ENCODE measurements at places on chromosomes 3 and 15. TPM values are rescaled to one million over a fixed set of nuclear protein-coding genes. Genes with fewer than 3 reads are reported as not detected.

DNA sequence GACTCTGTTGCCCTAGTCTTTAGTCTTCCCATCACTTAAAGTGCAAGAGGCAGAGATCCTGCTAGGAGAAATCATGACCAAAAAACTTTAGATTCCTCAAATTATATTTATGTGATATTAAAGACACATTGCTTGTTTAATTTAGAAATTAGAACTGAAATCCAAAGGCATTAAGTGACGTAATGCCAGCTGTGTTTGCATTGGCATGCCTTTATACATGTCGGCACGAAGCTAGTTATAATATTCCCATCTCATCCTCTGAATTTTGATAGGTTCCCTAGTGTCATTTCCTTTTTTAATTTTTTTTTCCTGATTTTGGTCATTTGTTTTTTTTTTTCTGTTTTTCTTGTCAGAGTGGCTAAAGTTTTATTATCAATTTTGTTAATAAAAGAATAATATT, 203.5 kb upstream of the ZBTB20 start:
- no peak overlapping the region for H3K27ac ChIP-seq
- DNase-seq = no peak
- no peaks in the 10 kb centered on the region for H3K27me3 ChIP-seq
- H3K4me3 ChIP-seq = no peak overlapping the region

DNA sequence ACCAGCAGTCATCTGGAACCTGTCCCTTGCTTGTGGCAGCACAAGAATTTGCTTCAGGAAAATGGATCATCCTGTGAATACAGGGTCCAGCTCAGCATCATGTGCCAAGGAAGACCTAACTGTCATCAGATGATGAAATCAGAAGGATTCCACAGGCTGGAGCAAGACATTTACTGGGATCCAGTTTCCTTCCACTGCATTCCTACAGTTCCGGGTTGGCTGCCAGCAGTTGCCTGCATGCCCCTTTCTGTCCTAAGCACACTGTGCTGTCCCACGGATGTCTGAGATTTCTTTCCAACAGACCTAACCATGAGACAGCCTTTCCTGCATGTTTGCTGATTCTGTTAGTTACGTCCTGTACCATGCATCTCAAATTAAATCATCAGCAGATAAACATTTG, 140.7 kb downstream of the IMPG2 start:
- no peak overlapping the region for H3K4me3 ChIP-seq
- H3K27ac ChIP-seq = no peak overlapping the region
- H3K4me1 ChIP-seq = no peaks in the 10 kb centered on the region
- H3K27me3 ChIP-seq = no peaks in the 10 kb centered on the region

DNA sequence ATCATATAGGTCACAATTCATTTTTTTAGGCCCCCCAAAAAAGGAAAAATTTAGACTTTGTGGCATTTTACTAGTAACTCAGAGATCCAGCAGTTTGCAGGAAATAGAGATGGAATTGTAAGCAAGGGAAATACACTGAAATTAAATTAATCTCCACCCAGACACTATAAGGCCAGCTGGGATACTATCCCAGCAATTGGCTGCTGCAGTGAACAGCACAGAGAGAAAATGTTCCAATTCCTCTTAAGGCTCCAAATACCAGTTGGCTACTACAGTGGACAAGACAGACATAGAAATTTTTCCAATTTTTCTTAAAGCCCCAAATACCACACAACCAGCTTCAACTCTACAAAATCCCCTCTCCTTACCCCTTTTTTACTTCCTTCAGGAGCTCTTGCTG, 78.9 kb downstream of the ULK4 start:
- DNase-seq = no peak
- no peaks in the 10 kb centered on the region for H3K4me1 ChIP-seq
- no peak overlapping the region for H3K27ac ChIP-seq
- H3K36me3 ChIP-seq = no peaks in the 10 kb centered on the region
- no peak overlapping the region for H3K4me3 ChIP-seq
- no peaks in the 10 kb centered on the region for H3K27me3 ChIP-seq

- H3K36me3 ChIP-seq = no peaks in the 10 kb centered on the region
- H3K4me3 ChIP-seq = no peak overlapping the region
- H3K4me1 ChIP-seq = no peaks in the 10 kb centered on the region
- no peak for DNase-seq
- no peaks in the 10 kb centered on the region for H3K27me3 ChIP-seq
Observed at GRCh38 chr3:7787871-7788828, 713.5 kb upstream of the LMCD1 start.

- no peak overlapping the region for H3K4me3 ChIP-seq
- H3K36me3 ChIP-seq = no peaks in the 10 kb centered on the region
- no peak for DNase-seq
- no peaks in the 10 kb centered on the region for H3K27me3 ChIP-seq
- H3K4me1 ChIP-seq = peaks cover 4% of the 10 kb centered on the region
Observed at GRCh38 chr3:143806038-143806437, 42.2 kb downstream of the SLC9A9 start.

GRCh38 chr3:132180337-132180791, 136.8 kb upstream of the ACP3 start:
- peaks cover 3% of the 10 kb centered on the region for H3K27me3 ChIP-seq
- H3K36me3 ChIP-seq = no peaks in the 10 kb centered on the region
- H3K27ac ChIP-seq = no peak overlapping the region

GRCh38 chr3:48782046-48782445, 65.0 kb upstream of the IP6K2 start:
- no peaks in the 10 kb centered on the region for H3K4me1 ChIP-seq
- H3K27me3 ChIP-seq = no peaks in the 10 kb centered on the region
- H3K4me3 ChIP-seq = no peak overlapping the region
- peaks cover 12% of the 10 kb centered on the region for H3K36me3 ChIP-seq
- H3K27ac ChIP-seq = no peak overlapping the region
- no peak for DNase-seq

GRCh38 chr3:180420016-180420415, 181.9 kb upstream of the TTC14 start:
- no peaks in the 10 kb centered on the region for H3K36me3 ChIP-seq
- H3K27ac ChIP-seq = no peak overlapping the region
- DNase-seq = no peak

DNA sequence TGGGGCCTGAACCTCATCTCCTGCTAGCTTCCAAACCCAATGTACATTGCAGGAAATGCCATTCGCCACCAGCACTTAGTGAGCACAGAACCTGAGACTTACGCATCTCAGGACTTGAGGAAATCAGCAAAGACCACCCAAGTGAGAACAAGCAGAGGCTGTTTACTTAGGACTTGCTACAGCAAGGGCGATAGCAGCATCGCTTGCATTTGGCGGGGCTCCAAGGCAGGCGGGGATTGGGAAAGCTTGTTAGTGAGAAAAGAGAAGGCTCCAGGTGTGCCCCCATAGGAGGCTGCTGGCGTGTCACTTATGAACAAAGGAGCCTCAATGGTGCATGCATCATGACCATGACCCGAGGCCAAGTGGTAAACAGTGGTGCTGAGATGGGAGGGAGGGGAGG, 19.7 kb downstream of the SLC6A20 start:
- H3K4me1 ChIP-seq = peaks cover 11% of the 10 kb centered on the region
- no peak overlapping the region for H3K27ac ChIP-seq
- H3K4me3 ChIP-seq = no peak overlapping the region
- H3K36me3 ChIP-seq = no peaks in the 10 kb centered on the region
- no peak for DNase-seq

GRCh38 chr15:85973584-85974347, 105.9 kb upstream of the AGBL1 start:
- DNase-seq = no peak
- H3K27me3 ChIP-seq = no peaks in the 10 kb centered on the region
- H3K4me3 ChIP-seq = no peak overlapping the region
- H3K36me3 ChIP-seq = no peaks in the 10 kb centered on the region
- H3K4me1 ChIP-seq = no peaks in the 10 kb centered on the region

GRCh38 chr3:183070892-183071291, 28.4 kb downstream of the MCCC1 start:
- no peak overlapping the region for H3K4me3 ChIP-seq
- H3K36me3 ChIP-seq = peaks cover 50% of the 10 kb centered on the region
- no peaks in the 10 kb centered on the region for H3K27me3 ChIP-seq

GRCh38 chr3:184155644-184156521, 706 bp downstream of the DVL3 start:
- H3K27ac ChIP-seq = peak overlapping the region; percentile 78
- H3K27me3 ChIP-seq = no peaks in the 10 kb centered on the region
- peaks cover 15% of the 10 kb centered on the region for H3K4me1 ChIP-seq
- peak overlapping the region; percentile 95 for H3K4me3 ChIP-seq
- peak; percentile 84 for DNase-seq

- peak overlapping the region; percentile 94 for H3K27ac ChIP-seq
- peak overlapping the region; percentile 74 for H3K4me3 ChIP-seq
- peaks cover 72% of the 10 kb centered on the region for H3K4me1 ChIP-seq
- peaks cover 30% of the 10 kb centered on the region for H3K36me3 ChIP-seq
Observed at GRCh38 chr15:60548101-60548500, 69.2 kb upstream of the ICE2 start.

GRCh38 chr15:80816936-80817335, 37.8 kb downstream of the CEMIP start:
- H3K36me3 ChIP-seq = no peaks in the 10 kb centered on the region
- H3K27me3 ChIP-seq = peaks cover 17% of the 10 kb centered on the region
- H3K4me3 ChIP-seq = no peak overlapping the region
- no peak overlapping the region for H3K27ac ChIP-seq
- no peak for DNase-seq
- peaks cover 2% of the 10 kb centered on the region for H3K4me1 ChIP-seq

DNA sequence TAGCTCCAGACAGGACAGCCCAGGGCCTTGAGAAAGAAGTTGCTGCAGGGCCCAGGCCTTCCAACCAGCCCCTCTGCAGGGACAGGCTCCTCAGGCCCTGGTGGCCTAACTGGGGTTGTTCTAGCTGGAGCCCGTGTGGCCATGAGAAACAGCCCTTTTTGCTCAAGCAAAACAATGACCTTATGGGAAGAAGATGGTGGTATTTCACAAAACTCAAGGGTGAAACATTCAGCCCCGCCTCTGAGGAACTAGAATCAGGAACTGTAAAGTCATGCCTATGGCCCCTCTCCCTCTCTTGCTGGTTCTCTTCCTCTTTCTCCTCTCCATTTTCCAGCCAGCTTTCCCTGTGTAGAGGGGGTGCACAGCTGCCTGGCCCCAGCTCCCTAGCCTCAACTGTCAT, 273.3 kb downstream of the RPLP1 start:
- peaks cover 67% of the 10 kb centered on the region for H3K4me1 ChIP-seq
- H3K27ac ChIP-seq = no peak overlapping the region
- no peak overlapping the region for H3K4me3 ChIP-seq
- H3K27me3 ChIP-seq = peaks cover 13% of the 10 kb centered on the region
- H3K36me3 ChIP-seq = no peaks in the 10 kb centered on the region

GRCh38 chr15:49438962-49439631, 16.1 kb downstream of the FGF7 start:
- H3K27me3 ChIP-seq = peaks cover 16% of the 10 kb centered on the region
- peaks cover 2% of the 10 kb centered on the region for H3K36me3 ChIP-seq
- H3K4me3 ChIP-seq = no peak overlapping the region
- peaks cover 4% of the 10 kb centered on the region for H3K4me1 ChIP-seq
- DNase-seq = no peak

- H3K4me3 ChIP-seq = no peak overlapping the region
- peaks cover 50% of the 10 kb centered on the region for H3K36me3 ChIP-seq
- H3K27ac ChIP-seq = no peak overlapping the region
- no peaks in the 10 kb centered on the region for H3K27me3 ChIP-seq
- H3K4me1 ChIP-seq = peaks cover 2% of the 10 kb centered on the region
Observed at GRCh38 chr3:4664412-4664811, 171.3 kb downstream of the ITPR1 start.

- no peak overlapping the region for H3K27ac ChIP-seq
- no peak for DNase-seq
- H3K4me3 ChIP-seq = no peak overlapping the region
- peaks cover 7% of the 10 kb centered on the region for H3K27me3 ChIP-seq
Observed at GRCh38 chr3:171718493-171719185, 91.6 kb downstream of the PLD1 start.

DNA sequence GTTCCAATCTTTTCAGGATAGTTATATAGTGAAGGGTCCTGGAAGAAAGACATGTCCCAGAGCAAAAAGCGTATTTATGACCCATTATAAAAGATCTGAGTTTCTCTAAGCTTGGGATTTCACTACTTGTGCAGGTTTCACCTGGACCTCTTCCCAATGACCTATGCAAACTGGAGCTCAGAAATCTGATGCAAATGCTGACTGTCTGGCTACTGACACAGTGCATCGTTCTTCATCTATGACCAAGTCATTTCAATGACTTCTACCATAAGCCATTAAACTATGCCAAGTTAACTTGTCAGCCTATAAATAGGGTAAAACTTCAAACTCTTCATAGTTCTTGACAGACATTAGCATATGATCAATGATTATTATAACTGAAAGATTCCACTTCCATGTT, 11.1 kb downstream of the STAG1 start:
- H3K4me1 ChIP-seq = peaks cover 17% of the 10 kb centered on the region
- no peak overlapping the region for H3K4me3 ChIP-seq
- no peaks in the 10 kb centered on the region for H3K27me3 ChIP-seq
- peaks cover 25% of the 10 kb centered on the region for H3K36me3 ChIP-seq
- DNase-seq = no peak

- H3K36me3 ChIP-seq = no peaks in the 10 kb centered on the region
- no peak overlapping the region for H3K4me3 ChIP-seq
- DNase-seq = peak; percentile 76
- H3K27me3 ChIP-seq = peaks cover 20% of the 10 kb centered on the region
Observed at GRCh38 chr3:45041666-45042065, 15.6 kb downstream of the CLEC3B start.

DNA sequence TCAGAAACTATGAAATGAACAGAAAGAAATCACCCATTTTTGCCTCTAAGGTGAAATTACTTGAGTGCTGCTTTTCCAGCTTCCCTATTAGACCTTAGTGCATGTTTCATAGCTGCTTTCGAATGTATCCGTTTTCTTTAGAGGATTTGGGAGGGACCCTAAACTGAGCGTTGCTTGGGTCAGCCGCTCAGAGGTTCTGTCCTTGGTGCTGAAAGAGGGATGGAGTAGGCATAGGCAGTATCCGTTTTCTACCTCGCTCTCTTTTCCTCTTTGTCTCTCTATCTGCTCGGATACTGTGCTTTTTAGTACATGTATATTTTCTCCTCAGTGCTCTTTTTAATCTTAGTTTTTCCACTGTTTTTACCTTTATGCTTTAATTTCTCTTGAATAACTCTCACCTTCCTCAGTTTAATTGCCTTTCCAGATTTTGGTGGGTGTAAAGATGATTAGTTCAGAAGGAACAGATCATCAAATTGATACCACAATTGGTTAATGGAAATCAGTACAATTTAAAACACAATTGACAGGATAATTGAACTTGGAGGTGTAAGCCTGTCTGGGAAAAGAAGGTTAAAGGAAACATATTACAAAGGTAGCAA, at the start of gene DRD3:
TSS of gene DRD3 (minus strand) at position 283 of the 599 bp plus-strand sequence. CDS start 7,060 bp downstream, outside the sequence.
- no peak within 1 kb of the TSS for H3K4me3 ChIP-seq
- no peak within 1 kb of the TSS for H3K27ac ChIP-seq
- H3K27me3 ChIP-seq = peaks cover 19% of the 10 kb centered on the region

Gene RGMA
- total RNA-seq = not detected

Gene SEMA6D
- total RNA-seq = not detected

Gene NRG4
- total RNA-seq = not detected

Gene GOLGA6L10
- 0.76 TPM for total RNA-seq

Gene ANKRD34C
- total RNA-seq = not detected

Gene MYO5C
- 0.24 TPM for total RNA-seq

Gene CKMT1B
- 0.66 TPM for total RNA-seq

Gene IQCF5
- not detected for total RNA-seq
